ENCODE measurements at places on chromosomes 5 and 9. TPM values are rescaled to one million over a fixed set of nuclear protein-coding genes. Genes with fewer than 3 reads are reported as not detected.

Gene SEMA5A
- total RNA-seq, result 8.9 TPM

Gene ARAP3
- 45.7 TPM for total RNA-seq

Gene PCDHGB1
- total RNA-seq, result 3.9 TPM

Gene FGF18
- total RNA-seq, result 0.63 TPM

GRCh38 chr5:132821791-132822190 is 8.7 kb downstream of the SHROOM1 start:
- H3K36me3 ChIP-seq, result no peaks in the 10 kb centered on the region
- no peak overlapping the region for H3K4me3 ChIP-seq
- peaks cover 15% of the 10 kb centered on the region for H3K4me1 ChIP-seq
- no peak for DNase-seq
- no peak overlapping the region for H3K27ac ChIP-seq

Gene FCN1
- total RNA-seq, result not detected

- no peak overlapping the region for H3K4me3 ChIP-seq
- H3K27me3 ChIP-seq, result no peaks in the 10 kb centered on the region
- H3K27ac ChIP-seq, result no peak overlapping the region
- H3K4me1 ChIP-seq, result peaks cover 29% of the 10 kb centered on the region
- no peaks in the 10 kb centered on the region for H3K36me3 ChIP-seq
Observed at GRCh38 chr9:133734590-133735414, 3.4 kb downstream of the SARDH start.

Gene CREB3
- 26.5 TPM for total RNA-seq

DNA sequence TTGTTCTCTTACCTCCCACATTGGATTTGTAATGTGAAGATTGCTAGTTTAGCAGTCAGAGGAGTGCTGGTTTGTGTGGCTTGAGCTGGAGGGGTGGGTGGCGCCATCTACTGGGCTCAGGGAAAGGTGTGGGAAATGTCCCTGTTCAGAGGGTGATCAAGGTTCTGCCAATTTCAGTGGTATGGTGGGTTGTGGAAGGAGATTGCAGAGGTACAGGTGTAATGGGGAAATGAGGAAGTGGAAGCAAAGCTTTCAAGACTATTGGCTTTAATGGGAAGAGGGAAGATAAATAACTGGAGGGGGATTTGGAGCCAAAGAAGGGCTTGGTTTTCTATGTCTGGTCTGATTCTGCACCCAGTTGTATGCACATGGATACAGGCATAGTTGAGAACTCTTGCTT is 76.4 kb downstream of the OSMR start:
- H3K27me3 ChIP-seq, result no peaks in the 10 kb centered on the region
- H3K27ac ChIP-seq, result no peak overlapping the region
- H3K4me1 ChIP-seq, result no peaks in the 10 kb centered on the region
- no peak for DNase-seq

Gene CDHR2
- 0.43 TPM for total RNA-seq

Gene UBE2QL1
- 0.43 TPM for total RNA-seq

Gene BRINP1
- 20.3 TPM for total RNA-seq

Gene LTC4S
- total RNA-seq, result 2.2 TPM

Gene LURAP1L
- total RNA-seq, result 1.6 TPM

DNA sequence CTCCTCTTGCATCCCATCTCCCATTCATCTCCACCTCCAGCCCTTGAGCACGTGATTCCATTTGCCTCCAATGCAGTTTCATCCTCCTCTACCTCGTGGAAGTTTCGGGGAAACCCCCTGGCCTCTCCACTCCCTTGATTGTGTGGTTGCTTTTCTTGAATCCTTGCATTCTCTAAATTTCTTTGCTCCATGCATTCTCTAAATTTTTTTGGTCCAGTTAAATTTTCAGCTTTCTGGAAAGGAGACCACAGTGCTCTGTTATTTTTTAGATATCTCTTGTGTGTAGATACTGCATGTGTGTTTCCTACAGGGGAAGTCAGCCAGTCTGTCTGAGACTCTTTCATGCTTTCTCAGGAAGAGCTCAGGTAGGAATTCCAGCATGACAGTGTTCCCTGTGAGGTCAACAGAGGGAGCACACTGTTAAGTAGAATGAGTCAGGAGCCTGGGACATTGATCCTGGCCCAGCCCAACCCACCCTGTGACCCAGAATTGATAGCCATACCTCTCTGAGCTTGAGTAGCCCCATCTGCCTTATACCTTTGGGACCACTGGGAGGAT is 52.8 kb downstream of the AMBP start:
- no peak overlapping the region for H3K4me3 ChIP-seq
- no peaks in the 10 kb centered on the region for H3K4me1 ChIP-seq
- peak; percentile 20 for DNase-seq
- H3K36me3 ChIP-seq, result no peaks in the 10 kb centered on the region
- no peaks in the 10 kb centered on the region for H3K27me3 ChIP-seq
- H3K27ac ChIP-seq, result no peak overlapping the region

Gene SPATA31A3
- total RNA-seq, result not detected

Gene SPRY4
- total RNA-seq, result 113 TPM

DNA sequence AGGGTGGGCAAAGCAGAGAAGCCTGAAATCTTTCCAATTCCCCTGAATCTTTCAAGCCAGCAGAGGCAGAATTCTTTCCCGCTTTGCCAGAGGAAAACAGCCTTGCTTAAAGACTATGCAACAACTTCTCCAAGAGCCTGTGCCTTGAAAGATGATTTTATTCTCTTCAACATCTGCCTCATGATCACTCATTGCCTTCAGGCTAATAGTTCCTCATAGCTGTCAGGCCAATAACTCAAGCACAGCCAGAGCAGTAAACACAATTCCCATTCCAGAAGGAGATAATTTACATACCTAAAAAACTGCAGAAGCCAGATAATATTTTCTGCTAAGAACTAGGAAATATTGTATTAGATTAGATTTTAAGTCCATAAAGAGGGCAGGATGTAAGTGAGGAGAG is 92.3 kb upstream of the PUM3 start:
- no peaks in the 10 kb centered on the region for H3K4me1 ChIP-seq
- no peaks in the 10 kb centered on the region for H3K27me3 ChIP-seq
- H3K4me3 ChIP-seq, result no peak overlapping the region
- no peak overlapping the region for H3K27ac ChIP-seq
- no peaks in the 10 kb centered on the region for H3K36me3 ChIP-seq
- DNase-seq, result no peak

Gene BARHL1
- total RNA-seq, result not detected

Gene MARVELD2
- total RNA-seq, result 31.4 TPM

DNA sequence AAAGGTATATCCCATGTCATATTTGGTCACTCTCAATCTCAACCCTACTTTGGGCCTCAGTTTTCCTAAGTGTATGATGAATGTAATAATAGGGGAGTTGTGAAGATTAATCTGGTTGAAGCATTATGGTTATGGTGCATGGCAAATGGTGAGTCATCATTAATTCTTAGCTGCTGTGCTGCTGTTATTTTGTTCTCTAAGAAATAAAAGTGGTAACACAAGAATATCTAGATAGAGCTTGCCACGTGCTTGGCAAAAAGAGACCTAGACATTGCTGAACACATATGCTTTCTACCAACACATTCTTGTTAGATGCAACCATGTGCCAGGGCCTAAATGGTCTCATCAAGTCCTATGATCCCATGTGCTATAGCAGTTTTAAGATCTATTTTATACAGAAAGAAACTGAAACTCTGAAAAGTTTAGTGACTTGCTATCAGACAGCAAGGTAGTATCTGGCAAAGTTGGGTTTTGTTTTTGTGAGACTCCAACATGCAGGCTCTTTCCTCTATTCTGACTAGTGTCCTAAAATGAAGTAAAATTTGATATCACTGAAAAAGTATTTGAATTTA is 699.9 kb upstream of the MEF2C start:
- no peak overlapping the region for H3K4me3 ChIP-seq
- H3K4me1 ChIP-seq, result 0 out of 2 replicates have a peak, but pooled peaks cover 4% of the 10 kb centered on the region

GRCh38 chr5:177195307-177195952 is 61.9 kb downstream of the NSD1 start:
- H3K36me3 ChIP-seq, result peaks cover 45% of the 10 kb centered on the region
- no peaks in the 10 kb centered on the region for H3K27me3 ChIP-seq
- no peaks in the 10 kb centered on the region for H3K4me1 ChIP-seq
- H3K27ac ChIP-seq, result no peak overlapping the region
- H3K4me3 ChIP-seq, result no peak overlapping the region

DNA sequence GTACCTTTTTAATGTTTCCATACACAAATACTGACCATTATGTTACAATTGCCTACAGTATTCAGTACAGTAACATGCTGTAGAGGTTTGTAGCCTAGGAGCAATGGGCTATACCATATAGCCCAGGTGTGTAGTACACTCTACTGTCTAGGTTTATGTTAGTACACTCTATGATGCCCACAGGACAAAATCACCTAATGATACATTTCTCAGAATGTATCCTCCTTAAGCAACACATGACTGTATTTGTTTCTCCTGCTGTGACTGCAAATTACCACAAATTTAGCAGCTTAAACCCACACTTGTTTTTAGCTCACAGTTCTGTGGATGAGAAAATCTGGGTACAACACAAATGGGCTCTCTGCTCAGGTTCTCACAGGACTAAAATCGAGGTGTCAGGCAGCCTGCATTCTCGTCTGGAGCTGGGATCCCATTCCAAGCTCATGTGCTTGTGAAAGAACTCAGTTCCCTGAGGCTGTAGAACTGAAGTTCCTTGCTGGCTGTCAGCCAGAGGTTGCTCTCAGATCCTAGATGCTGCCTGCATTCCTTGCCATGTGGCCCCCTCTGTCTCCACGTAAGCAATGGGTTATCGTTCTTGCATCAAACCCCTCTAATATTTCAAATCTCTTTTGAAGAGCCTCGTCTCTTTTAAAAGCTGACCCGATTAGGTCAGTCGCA is 38.6 kb upstream of the PIK3R1 start:
- H3K36me3 ChIP-seq, result no peaks in the 10 kb centered on the region
- DNase-seq, result no peak
- H3K4me3 ChIP-seq, result no peak overlapping the region
- H3K27me3 ChIP-seq, result no peaks in the 10 kb centered on the region
- H3K4me1 ChIP-seq, result no peaks in the 10 kb centered on the region

GRCh38 chr5:56852228-56853000 is 37.1 kb downstream of the MAP3K1 start:
- no peak overlapping the region for H3K4me3 ChIP-seq
- no peaks in the 10 kb centered on the region for H3K36me3 ChIP-seq
- H3K27ac ChIP-seq, result no peak overlapping the region
- H3K27me3 ChIP-seq, result no peaks in the 10 kb centered on the region

- no peak for DNase-seq
- no peaks in the 10 kb centered on the region for H3K36me3 ChIP-seq
- H3K27ac ChIP-seq, result no peak overlapping the region
- peaks cover 36% of the 10 kb centered on the region for H3K4me1 ChIP-seq
Observed at GRCh38 chr5:173246511-173246910, 11.5 kb upstream of the NKX2-5 start.
